ENCODE measurements at places on chromosomes 16 and 17. TPM values are rescaled to one million over a fixed set of nuclear protein-coding genes. Genes with fewer than 3 reads are reported as not detected.
A peak's percentile ranks its signal among the peaks of the same experiment; 100 is the strongest.

CUEDC1 gene
- polyA plus RNA-seq = 25.6 TPM

PDE6G gene
- 0.64 TPM for polyA plus RNA-seq

PIK3R6 gene
- polyA plus RNA-seq = 0.02 TPM

GRCh38 chr17:77542551-77543490, 402.1 kb downstream of the SEC14L1 start:
- DNase-seq = peak; percentile 86

DNA sequence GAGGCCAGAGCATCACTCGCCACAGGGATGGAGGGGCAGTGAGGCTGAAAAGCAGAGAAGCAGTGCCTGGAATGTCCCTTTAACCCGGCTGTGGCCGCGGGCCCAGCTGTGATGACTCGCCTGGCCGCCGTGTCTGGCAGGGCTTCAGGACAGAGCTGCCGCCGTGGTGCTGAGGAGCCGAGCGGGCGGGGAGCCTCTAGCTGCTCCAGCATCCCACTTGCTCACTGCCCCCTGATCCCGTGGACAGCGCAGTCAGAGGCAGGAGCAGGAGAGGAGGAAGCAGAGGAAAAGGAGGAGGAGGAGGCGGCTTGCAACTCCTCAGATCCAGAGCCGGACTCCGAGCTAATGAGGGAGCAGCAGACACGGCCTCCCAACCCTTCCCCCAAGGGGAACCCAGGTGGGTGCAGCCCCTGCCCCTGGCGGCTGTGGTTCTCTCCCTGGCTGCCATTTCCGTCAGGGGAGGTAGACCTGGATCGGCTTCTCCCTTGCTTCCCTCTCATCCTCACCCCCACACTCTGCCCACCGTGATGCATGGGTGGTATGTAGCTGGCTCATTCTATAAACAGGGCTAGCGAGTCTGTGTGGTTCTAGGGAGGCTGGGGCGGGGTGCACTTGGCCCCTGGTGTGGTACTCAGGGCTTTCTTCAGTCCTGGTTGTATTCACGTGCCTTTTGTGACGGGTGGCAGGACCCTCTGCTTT, 165.7 kb downstream of the CMIP start:
- peak; percentile 75 for DNase-seq

GRCh38 chr16:63774302-63774701, 1347.6 kb downstream of the CDH11 start:
- DNase-seq = no peak

DNA sequence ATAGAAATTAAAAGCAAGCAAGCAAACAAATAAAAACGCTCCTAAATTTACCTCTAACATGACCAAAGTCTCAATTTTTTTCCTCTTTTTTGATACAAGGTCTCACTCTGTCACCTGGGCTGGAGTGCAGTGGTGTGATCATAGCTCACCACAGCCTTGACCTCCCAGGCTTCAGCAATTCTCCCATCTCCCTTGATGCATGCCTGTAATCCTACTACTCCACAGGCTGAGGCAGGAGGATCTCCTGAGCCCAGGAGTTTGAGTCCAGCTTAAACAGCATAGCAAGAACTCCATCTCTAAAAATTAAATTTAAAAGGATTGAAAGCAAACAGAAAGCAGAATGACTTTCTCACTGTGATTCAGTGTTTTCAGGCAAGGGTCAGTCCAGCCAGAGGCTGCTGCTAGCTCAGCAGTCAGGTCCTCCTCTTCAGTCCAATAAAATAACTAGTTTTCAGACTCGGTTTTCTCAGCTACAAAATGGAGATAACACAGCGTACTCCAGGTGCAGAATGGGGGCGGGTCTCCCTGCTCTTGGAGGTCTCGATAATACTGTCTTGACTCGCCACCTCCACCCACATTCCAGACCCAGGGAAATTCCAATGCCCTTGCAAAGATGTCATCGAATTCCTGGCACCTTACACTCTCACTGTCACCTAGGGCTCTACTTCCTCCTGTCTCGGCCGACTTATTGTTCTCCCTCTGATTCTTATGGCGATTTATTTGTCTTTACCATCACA, 20.7 kb upstream of the MRTFB start:
- peak; percentile 49 for DNase-seq

GRCh38 chr16:68592466-68593337, 52.4 kb upstream of the CDH3 start:
- DNase-seq = no peak

DNA sequence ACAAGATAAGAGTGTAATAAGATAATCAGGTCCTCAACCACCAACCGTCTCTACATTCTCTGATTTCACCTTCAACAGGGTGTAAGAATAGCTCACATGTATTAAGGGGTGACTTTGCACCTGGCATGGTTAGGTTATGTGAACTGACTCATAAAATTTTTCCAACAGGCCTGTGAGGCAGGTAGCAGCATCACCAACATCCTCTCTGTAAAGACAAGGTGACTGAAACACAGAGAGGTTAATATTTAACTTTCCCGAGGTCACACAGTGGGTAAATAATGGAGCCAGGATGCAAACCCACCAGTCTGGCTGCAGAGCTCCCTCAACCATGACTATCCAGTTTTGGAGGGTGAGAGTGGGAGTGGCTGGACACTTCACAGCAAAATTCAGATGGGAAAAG, 317.2 kb downstream of the C16orf95 start:
- no peak for DNase-seq

DNA sequence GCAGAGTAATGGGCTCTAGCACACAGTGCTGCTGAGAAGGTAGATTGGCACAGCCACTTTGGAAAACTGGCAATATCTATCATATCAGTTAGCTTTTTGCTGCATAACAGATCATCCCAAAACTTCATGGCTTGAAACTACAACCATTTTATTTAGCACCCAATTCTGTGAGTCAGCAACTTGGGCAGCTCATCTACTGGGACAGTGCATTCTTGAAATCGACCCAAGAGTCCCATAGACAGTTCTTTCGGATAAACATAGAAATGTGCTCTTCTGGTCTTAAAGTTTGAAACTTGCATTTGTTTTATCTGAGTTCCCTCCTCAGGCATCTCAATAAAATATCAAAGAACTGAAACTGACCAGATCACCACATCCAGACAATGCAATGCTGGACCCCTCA, 76.7 kb downstream of the CEP112 start:
- peak; percentile 48 for DNase-seq

DNA sequence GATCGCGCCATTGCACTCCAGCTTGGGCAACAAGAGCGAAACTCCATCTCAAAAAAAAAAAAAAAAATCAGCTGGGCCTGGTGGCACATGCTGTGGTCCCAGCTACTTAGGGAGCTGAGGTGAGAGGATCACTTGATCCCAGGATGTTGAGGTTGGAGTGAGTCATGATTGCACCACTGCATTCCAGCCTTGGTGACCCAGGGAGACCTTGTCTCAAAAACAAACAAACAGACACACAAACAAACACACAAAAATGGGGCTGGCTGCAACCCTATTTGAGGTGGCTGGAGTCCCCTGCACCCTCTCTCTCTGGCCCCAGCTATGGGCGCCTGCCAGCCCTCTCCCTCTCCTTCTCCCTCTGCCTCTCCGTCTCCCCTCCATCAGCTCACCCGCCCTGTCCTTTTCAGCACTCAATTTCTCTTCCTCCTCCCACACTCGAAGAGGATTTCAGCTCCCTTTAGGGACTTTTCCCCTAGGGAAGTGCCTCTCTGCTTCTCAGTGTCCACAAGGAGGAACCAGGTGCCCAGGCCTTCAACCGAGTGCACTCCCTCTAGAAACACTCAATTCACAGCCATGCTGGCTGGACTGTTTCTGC, 17.5 kb upstream of the TFAP4 start:
- peak; percentile 61 for DNase-seq

DNA sequence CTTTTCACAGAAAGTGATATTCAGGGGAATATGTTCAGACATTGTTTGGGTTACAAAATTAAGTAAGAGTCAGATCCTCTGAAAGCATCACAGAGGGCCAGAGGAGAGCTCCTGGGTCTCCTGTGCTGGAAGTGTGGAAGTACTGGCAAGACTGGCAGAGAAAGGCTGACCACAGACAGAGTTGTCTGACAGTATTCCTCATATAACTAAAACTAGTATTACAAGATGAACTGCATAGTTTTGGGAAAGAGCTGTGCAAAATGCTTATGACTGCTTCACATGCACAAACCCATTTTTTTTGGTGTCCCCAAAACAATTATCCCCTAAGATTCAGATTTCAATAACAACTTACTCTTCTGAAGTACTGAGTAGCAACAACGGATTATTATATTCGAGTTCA, 35.2 kb downstream of the N4BP1 start:
- DNase-seq = no peak

GRCh38 chr17:15909481-15909991, 35.4 kb upstream of the ADORA2B start:
- DNase-seq = no peak

- peak; percentile 87 for DNase-seq
Measured at GRCh38 chr17:57999496-58000017, 7.5 kb downstream of the SRSF1 start.

DNA sequence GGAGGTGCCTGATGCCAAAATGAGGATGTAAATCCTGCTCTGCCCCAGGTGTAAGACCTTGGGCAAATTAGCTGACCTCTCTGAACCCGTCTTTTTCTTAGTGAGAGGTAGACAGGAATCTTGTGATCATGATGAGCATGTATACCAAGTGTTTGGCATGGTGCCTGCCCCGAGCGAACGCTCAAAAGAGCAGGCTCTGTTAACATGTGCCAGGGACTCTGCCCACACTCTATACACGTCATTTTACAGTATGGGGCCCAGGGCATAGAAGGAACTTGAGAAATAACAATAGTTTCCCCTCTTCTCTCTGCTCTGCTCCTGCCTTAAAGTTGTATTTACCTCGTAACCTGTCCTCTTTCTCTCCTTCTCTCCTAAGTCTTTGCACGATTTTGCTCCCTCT, 9.3 kb upstream of the MAF start:
- DNase-seq = no peak

- DNase-seq = no peak
Measured at GRCh38 chr17:55648086-55648485, 74.6 kb downstream of the TMEM100 start.

DNA sequence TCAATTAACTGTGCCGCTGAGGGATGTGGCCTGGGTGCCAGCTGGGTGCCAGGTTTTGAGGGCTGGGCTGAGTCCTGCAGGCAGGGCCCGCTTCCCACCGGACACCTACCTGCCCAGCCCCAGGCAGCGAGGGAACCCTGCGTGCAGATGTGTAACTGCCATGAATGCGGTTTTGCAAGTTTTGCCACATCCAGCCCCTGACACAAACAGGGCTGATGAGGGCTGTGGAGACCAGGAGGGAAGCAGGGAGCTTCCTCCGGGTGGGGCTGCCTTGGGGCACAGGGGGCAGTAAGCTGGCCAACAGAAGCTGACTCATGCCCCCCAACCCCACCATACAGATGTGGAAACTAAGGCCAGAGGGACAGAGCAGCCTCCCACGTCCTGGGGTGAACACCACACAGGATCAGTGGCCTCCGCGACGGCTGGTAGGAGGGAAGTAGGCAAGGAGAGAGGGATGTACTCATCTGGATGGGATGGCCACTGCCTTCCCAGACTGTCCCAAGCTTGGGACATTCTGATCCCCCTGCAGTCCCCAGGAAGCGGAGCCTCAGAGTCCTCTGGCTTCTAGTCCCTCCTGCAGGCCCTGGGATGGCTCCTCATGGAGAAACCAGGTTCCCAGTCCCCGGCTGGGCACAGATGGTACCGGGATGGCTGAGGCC, 1.6 kb downstream of the UBALD1 start:
- no peak for DNase-seq

DNA sequence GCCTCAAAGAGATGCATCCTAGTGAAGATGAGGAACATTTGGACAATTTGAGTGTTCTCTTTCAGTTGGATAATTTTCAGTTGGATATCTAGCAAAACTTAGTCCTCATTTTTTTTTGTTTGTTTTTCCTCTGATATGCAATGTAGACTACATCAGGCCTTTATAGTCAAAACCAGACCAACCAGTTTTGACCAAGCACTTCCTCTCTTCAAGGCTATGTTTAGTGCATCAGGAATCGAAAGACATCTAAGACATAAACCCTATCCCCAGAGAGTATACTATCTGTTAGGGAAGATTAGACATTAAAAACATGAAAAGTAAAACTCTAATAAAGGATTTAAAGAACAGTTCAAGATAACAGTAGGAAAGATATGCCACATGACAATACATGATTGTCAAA, 256.1 kb downstream of the IRX3 start:
- DNase-seq = no peak

Measured in fibroblast of lung (primary cell).